ENCODE measurements at places on chromosomes 1 and 21.

DNA sequence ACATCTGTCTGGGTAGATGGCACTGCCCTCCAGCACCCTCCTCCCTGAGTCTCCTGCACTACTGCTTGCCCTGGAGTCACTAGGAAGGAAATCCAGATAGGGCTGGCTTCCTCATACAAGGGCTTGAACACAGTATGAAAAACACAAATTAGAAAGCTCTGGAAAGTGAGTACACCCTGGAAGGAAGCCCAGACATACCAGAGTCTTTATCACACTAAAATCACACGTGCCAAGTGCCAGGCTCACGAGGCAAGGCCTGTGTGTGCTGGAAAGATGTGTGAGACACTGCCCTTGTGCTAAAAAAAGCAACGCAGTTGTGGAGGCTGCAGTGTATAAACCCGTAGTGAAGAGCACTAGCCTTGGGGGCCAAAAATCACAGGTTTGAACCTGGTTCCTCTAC, 28.3 kb upstream of the S100A7 start:
- no peak for DNase-seq

GRCh38 chr1:3547055-3548005, 64.0 kb downstream of the MEGF6 start:
- DNase-seq, result no peak

DNA sequence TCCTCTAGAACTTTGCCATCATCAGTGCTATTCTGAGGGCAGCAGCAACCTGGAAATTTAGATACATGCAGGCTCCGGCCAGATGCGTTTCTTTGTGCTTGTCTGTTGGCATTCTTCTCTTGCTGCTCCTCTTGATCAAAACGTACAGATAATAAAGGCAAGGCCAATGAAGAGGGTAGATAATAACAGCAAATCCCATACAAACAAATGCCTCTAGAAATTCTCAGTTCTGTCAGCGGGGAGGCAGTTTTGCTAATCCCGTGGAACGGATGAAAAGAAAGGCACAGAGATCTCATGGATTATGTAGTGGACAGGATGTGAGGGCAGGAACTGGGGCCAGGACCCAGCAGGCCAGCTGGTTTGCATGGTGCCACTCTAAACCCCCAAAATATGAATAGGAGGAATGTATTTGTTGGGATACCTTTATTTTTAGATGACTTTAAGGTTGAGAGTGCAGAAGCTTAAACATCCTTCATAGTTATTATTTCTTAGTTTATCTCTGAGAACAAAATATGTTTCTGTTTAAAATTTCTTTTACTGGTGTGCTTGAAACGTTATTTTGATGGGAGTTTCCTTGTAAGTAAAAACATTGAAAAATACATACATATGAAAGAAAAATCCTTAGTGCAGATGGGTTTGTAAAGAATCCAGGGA, 1.5 kb downstream of the ITSN1 start:
- DNase-seq, result no peak

DNA sequence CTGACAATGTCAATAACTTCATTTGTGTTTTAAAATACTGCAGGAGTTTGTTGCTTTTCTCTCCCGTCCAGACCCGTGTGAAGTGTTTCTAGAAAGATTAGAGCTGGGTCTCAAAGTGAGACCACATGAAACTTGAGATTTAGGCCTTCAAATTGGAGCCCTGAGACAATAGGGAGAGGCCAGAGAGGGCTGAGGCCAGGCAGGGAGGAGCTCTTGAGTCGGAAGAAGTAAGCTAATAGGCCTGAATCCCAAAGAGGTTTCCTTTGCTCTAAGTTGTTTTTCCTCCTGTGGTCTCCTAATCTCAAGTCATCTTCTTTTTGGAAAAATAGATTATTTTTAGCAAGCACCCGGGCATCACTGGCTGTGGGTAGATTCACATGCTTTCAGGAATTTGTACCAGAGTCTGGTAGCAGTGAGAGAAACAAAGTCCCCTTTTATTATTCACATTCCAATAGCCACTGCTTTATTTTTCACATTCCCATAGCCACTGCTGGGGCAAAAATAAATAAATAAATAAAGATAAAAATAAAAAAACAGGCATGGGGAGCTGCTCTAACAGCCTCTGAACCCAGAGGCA, 25.6 kb downstream of the CD244 start:
- no peak for DNase-seq

GRCh38 chr1:32871364-32872191, 866 bp upstream of the FNDC5 start:
- DNase-seq, result no peak

DNA sequence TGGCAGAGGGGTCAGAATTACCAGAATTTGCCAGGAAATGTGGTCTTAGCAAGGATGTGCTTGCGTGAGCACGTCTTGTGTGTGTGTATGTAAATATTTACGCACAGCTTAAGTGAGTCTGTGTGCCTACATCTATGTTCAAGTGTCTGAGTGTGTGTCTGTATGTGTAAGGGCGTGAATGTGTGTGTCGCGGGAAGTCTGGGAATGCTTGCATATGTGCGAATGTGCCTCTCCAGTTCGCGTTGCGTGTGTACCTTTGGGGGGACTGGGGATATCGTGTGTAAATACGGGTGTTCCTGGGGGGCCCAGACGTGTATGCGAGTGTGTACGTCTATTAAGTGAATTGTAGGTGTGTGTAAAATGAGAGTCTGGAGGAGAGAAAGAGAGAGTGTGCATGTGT, 68.6 kb upstream of the POU3F1 start:
- DNase-seq, result no peak

- DNase-seq, result peak; percentile 46
Measured at GRCh38 chr1:151443846-151444782, 15.2 kb downstream of the POGZ start.

- no peak for DNase-seq
Measured at GRCh38 chr21:34018185-34018584, 55.2 kb upstream of the MRPS6 start.

DNA sequence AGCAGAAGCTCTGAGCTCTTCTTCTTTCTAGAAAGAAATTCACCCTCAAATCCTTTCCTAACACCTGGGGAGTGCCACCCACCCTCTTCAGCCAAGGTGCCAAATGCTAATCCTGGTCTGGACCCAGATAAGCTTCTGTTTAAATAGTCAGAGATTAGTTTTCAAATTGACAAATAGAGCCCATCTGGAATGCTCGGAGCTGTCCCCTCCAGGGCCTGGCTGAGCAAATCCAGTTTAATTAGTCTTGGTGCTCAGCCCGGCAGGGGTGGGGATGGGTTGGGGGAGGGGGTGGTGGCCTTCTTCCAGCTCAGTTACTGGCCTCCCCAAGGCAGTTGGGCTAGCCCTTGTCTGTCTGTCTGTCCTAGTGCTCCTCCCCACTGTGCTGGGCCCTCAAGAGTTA, 269.5 kb downstream of the GRIK3 start:
- no peak for DNase-seq

GRCh38 chr1:20198918-20199317, 12.6 kb upstream of the PLA2G2C start:
- no peak for DNase-seq

Data from epithelial cell of proximal tubule (primary cell).